Fibroblast of skin of back (primary cell): ENCODE measurements at places on chromosomes 3 and 15.

DNA sequence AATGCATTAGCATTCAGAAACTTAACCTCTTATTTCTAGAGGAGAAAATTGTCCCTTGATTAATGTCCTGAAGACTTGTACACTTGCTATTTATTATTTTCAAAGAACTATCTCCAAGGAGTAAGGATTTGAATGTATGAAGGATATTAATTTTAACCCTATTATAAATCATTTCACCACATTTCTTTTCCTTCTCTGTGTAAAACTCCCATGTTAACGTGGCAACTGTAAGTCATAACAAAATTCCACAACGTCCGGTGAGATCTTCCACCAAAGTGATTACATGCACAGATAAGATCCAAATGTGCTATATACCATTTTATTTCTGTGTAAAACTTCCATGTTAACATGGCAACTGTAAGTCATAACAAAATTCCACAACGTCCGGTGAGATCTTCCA lies 229.1 kb upstream of the ARHGEF26 start:
- DNase-seq: no peak

- DNase-seq: no peak
These were observed 123.5 kb downstream of the TMEM108 start for GRCh38 chr3:133161656-133162055.

DNA sequence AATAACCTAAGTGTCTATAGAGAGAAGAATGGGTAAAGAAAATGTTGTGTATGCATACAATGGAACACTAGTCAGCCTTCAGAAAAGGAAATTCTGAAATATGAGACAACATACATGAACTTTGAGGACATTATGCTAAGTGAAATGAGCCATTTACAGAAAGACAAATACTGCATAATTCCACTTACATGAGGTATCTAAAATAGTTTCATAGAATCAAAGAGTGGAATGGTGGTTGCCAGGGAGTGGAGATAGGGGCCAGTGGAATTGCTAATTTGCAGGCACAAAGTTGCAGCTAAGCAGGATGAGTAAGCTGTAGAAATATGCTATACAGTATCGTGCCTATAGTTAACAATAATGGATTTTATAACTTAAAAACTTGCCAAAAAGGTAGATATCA lies 779.6 kb upstream of the ARPP21 start:
- DNase-seq: peak; percentile 88

GRCh38 chr15:99708563-99708962 lies 24.7 kb downstream of the LYSMD4 start:
- DNase-seq: peak; percentile 94

DNA sequence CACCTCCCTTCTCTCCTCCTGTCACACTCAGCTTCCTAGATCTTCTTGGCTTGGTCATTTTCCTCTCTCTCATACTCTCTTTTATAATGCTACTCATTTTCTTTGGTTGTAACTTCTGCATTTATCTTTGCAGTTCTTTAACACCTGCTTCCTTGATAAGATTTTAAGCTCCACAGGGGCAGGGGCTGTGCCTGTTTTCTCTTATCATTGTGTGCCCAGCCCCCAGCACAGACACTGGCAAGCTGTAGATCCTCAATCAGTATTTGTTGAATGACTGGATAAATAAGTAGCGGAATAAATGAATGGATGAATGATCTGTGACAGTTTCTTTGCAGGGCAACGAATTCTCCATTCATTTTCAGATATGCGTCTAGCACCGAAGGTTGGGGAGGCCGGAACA lies 64.3 kb upstream of the MEX3B start:
- DNase-seq: no peak

DNA sequence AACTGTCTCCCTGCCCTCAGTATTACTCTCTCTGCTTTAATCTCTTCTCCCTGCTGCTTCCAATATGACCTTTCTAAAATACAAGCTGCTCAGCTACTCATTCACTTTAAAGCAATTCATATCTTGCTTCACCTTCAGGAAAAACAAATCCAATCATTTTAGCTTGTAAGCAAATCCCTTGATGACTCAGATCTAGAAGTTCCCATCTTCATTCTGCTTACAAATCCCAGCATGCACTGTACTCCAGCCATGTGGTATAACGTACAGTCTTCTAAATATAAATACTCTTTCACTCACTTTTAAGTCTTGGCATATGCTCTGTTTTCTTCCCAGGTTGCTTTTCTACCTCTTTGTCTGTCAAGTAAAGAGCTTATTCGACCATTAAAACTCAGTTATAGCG lies 1009.1 kb upstream of the SEMA6D start:
- DNase-seq: peak; percentile 1

GRCh38 chr3:49523756-49524747 lies 30.2 kb upstream of the BSN start:
- DNase-seq: no peak

- peak; percentile 91 for DNase-seq
These were observed 62.9 kb upstream of the THSD4 start for GRCh38 chr15:71052356-71052755.

- DNase-seq: peak; percentile 26
These were observed 68.8 kb downstream of the PLOD2 start for GRCh38 chr3:146092230-146092629.

DNA sequence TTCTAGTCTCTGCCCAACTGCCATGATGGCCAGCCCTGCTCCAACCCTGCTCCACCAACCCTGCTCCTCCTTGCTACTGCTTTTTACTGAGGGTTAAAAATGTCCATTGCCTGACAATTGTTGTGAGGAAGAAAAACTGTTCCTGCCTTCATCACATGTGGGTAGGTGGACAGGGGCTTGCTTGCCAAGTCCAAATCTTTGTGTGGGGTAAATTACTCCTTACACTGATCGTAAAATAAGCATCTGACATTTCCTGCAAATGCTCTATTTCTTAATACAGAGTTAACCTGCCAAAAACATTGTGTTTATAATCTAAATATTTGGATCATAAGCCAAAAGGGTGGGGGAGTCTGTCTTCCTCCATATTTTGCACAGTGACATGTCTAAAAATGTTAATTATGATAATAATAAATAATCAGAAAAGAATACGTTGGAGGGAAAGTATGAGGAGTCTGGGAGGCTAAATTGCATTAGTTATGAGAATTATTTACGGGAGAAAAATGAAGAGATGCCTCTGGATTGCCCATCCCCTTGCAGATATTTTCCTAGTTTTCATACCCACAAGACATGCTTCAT lies 242.5 kb upstream of the TBL1XR1 start:
- DNase-seq: no peak

GRCh38 chr3:46971151-46971550 lies 5.4 kb downstream of the CCDC12 start:
- DNase-seq: no peak

DNA sequence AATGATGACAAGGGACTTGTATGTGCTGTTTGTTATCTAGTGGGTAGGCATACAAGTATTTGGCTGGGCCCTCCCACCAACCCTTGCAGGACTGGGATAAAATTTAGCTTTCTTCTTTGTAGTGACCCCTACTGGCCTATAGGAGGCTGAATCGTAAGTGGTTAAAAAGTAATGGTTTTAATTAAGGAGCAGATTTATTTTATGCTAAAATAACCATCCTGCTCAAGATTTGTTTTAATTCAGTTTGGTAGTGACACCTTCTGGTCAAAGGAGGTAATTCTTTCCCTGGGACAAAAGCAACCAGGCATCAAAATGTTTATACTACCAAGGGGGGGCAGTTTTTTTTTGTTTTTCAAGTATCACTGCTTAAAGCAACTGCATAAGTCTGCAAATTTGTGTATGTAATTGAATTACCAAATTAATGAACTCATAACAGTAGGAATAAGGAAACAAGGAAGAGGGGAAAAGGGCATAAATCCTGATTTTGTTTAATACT lies 70.7 kb downstream of the TOP2B start:
- DNase-seq: peak; percentile 87

DNA sequence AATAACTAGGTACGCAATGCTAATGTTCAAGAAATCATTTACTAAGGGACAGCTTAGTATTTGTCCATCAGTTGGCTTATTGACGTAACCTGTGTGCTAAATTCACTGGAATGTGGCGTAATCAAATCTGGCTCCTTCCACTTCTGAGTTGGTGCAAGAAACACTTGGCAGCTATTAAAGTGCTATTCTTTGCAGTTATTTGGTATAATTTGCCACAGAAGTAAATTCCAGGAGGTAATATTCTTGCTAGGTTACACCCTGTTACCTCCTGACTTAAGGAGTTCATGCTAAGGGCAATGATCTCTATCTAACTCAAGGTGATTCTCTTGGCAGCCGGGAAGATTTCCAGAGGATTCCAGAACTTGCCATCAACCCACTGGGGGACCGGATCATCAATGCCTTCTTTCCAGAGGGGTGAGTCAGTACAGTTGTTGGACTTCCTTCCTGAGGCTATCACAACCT lies 25.5 kb downstream of the CHP1 start:
- no peak for DNase-seq

DNA sequence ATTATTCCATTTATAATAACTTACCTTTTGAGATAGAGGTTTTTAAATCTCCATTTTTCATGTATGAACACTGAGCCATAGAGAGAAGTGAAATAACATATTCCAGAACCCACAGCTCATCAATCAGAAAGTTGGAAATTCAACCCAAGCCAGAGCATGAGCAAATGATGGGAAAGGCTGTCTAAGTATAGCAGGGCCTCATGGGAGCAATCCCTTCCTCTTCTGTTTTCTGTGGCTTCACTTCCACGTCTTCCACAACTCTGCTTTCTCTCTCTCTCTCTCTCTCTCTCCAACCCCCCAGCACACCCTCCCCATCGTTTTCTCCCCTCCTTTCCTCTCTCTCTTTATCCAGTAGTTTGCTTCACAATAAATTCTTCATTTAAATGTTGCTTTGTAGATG lies 14.8 kb upstream of the IL1RAP start:
- DNase-seq: no peak
